ENCODE measurements at places on chromosomes 5 and 9.

GRCh38 chr5:113293068-113293974, 141.5 kb downstream of the TSSK1B start:
- peak; percentile 25 for DNase-seq
- peaks cover 21% of the 10 kb centered on the region for H3K4me1 ChIP-seq
- H3K27me3 ChIP-seq, result peaks cover 31% of the 10 kb centered on the region
- H3K36me3 ChIP-seq, result no peaks in the 10 kb centered on the region

GRCh38 chr9:5621327-5621726, 7.6 kb upstream of the RIC1 start:
- DNase-seq, result no peak
- H3K27me3 ChIP-seq, result no peaks in the 10 kb centered on the region
- no peak overlapping the region for H3K4me3 ChIP-seq

- H3K4me3 ChIP-seq, result no peak overlapping the region
- DNase-seq, result no peak
- H3K27ac ChIP-seq, result no peak overlapping the region
- H3K27me3 ChIP-seq, result no peaks in the 10 kb centered on the region
- no peaks in the 10 kb centered on the region for H3K36me3 ChIP-seq
Observed at GRCh38 chr9:81380504-81381359, 308.6 kb downstream of the TLE1 start.

- no peak overlapping the region for H3K4me3 ChIP-seq
- no peak overlapping the region for H3K27ac ChIP-seq
- H3K4me1 ChIP-seq, result no peaks in the 10 kb centered on the region
Observed at GRCh38 chr5:136424835-136425584, 59.7 kb upstream of the TRPC7 start.

GRCh38 chr5:87154191-87154590, 113.5 kb upstream of the RASA1 start:
- no peak for DNase-seq
- H3K4me3 ChIP-seq, result no peak overlapping the region
- no peaks in the 10 kb centered on the region for H3K36me3 ChIP-seq
- no peak overlapping the region for H3K27ac ChIP-seq
- no peaks in the 10 kb centered on the region for H3K27me3 ChIP-seq

DNA sequence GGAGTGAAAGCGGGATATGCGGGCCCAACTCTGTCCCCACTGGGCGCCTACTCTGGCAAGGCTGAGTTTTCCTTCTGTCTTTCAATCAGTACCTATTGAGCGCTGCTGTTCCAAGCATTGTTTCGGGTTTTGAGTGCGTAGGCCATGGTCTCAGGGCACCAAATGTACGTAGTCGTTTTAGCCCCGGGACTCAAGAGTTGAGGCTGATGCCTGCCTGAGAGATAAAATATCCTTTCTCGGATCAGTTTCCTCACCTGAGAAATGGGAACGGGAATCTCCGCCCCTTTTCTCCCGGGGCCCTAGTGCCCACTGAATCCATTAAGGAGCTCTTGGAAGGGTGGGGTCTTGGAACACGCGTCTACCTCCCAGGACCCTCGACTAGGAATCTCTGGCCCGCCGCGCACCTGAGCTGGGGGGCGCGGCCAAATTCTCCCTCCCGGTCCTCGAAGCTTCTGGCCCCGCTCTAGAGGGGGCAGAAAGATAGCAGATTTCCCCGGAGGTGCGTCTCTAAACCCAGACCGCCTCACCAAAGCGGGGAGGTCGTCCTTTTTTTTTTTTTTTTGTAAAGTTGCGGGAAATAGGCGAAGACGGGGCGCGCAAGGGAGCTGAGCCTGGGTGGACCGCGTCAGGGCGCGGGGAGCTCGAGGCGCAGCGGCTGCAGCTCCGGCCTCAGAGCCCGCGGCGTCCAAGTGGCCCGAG, 494 bp upstream of the CXXC5 start:
- H3K36me3 ChIP-seq, result peaks cover 3% of the 10 kb centered on the region
- H3K27ac ChIP-seq, result no peak overlapping the region
- H3K4me3 ChIP-seq, result peak overlapping the region; percentile 98
- peak; percentile 44 for DNase-seq
- H3K27me3 ChIP-seq, result no peaks in the 10 kb centered on the region

DNA sequence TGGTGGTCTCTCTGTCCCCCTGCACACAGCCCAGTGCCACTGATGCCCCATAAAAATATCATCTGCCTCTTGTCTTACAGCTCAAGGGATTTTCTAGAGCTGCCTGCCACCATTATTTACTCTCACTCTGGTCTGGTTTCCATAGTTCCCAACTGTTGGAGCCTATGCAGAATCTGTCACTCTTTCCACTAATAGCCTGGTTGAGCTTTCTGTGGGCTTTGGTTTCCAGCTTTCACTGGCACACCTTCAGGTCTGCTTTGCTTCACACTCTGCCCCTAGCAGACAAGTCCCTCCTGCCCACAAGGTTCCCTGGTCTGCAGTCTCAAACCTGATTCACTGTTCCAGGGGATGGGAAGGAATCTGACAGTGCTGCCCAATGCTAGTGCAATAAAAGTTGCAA, 103.0 kb upstream of the FTMT start:
- no peak overlapping the region for H3K27ac ChIP-seq
- no peaks in the 10 kb centered on the region for H3K4me1 ChIP-seq
- H3K36me3 ChIP-seq, result no peaks in the 10 kb centered on the region
- H3K4me3 ChIP-seq, result no peak overlapping the region
- DNase-seq, result no peak

- peak; percentile 30 for DNase-seq
- no peak overlapping the region for H3K4me3 ChIP-seq
- H3K4me1 ChIP-seq, result peaks cover 4% of the 10 kb centered on the region
- H3K27ac ChIP-seq, result no peak overlapping the region
Observed at GRCh38 chr5:113507601-113508000, 5.9 kb upstream of the YTHDC2 start.

GRCh38 chr9:81598811-81599210, 90.5 kb downstream of the TLE1 start:
- no peak overlapping the region for H3K27ac ChIP-seq
- H3K27me3 ChIP-seq, result no peaks in the 10 kb centered on the region
- H3K4me1 ChIP-seq, result peaks cover 56% of the 10 kb centered on the region

DNA sequence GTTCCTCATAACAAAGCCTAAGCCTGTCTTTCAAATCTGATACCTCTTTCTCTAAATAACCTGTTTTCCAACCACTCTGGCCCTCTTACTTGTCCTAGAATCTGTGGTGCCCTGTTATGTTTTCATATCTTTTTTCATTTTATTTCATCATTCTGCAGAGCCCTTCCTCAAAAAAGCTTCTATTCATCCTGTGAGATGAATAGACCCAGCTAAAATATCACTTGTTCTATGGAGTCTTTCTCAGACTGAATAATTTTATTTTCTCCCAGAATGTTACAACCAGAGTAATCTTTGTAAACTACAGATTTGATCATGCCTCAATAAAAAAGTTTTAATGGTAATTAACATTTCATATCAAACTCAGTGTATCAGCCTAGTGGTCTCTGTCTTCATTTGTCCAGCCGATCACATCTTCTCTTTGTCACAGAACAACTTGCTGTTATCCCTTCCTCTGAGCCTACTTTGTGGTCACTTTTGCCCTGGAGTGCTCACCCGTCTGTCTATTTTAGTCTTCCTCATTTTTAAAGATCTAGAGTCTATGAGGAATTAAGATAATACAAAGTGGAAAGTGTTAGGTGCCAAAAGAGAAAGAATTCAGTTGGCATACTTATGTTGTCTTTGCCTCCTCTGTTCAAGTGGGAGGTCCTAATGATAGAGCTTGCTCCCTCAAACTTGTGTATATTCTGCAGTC, 77.8 kb downstream of the ZCCHC7 start:
- H3K36me3 ChIP-seq, result peaks cover 3% of the 10 kb centered on the region
- peak overlapping the region; percentile 87 for H3K27ac ChIP-seq
- no peaks in the 10 kb centered on the region for H3K27me3 ChIP-seq
- peaks cover 80% of the 10 kb centered on the region for H3K4me1 ChIP-seq
- no peak overlapping the region for H3K4me3 ChIP-seq
- peak; percentile 35 for DNase-seq

GRCh38 chr9:123657099-123657498, 272.8 kb downstream of the DENND1A start:
- DNase-seq, result no peak
- no peaks in the 10 kb centered on the region for H3K27me3 ChIP-seq
- peaks cover 3% of the 10 kb centered on the region for H3K36me3 ChIP-seq

DNA sequence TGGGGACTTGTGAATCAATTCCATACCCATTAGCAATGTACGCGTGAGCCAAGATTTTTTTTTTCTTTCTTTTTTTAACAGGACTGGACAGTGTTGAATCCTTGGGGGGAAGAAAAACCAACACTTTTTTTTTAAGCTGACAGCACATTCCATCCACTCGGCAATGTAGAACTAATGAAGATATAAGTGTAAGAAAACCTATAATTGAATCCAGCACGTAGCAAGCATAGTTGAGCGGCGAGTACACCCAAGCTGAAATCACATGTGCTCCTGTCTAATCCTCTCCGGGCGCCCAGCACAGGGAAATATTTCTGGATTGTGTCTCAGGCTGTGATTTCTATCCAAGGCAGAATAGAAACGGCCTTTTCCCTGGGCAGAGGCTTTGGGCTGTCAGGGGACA, 118.2 kb downstream of the BOD1 start:
- H3K27me3 ChIP-seq, result no peaks in the 10 kb centered on the region
- no peak for DNase-seq
- no peak overlapping the region for H3K4me3 ChIP-seq
- H3K27ac ChIP-seq, result no peak overlapping the region
- H3K4me1 ChIP-seq, result no peaks in the 10 kb centered on the region

GRCh38 chr5:139543423-139543991, 17.6 kb upstream of the UBE2D2 start:
- no peaks in the 10 kb centered on the region for H3K36me3 ChIP-seq
- no peaks in the 10 kb centered on the region for H3K27me3 ChIP-seq
- peaks cover 6% of the 10 kb centered on the region for H3K4me1 ChIP-seq
- H3K4me3 ChIP-seq, result peak overlapping the region; percentile 61

DNA sequence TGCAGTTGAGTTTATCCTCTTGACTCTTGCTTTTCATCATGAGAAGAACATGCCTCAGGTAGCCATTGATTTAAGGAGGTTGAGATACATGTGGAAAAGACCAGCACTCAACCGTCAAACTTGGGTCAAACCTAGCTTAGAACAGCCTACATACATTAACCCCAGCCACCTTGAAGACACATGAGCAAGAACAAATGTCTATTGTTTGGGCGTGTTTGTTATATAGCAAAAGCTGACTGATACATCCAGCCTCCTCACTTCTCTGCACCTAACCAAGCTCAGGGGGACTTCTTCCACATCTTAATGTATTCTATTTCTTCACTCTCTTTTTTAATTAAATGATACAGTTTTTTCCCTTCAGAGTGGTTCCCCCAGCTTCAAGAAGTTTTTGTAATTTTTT, 28.7 kb downstream of the DRD1 start:
- H3K4me3 ChIP-seq, result no peak overlapping the region
- no peak for DNase-seq
- no peaks in the 10 kb centered on the region for H3K4me1 ChIP-seq
- no peaks in the 10 kb centered on the region for H3K36me3 ChIP-seq
- H3K27ac ChIP-seq, result no peak overlapping the region
- no peaks in the 10 kb centered on the region for H3K27me3 ChIP-seq

DNA sequence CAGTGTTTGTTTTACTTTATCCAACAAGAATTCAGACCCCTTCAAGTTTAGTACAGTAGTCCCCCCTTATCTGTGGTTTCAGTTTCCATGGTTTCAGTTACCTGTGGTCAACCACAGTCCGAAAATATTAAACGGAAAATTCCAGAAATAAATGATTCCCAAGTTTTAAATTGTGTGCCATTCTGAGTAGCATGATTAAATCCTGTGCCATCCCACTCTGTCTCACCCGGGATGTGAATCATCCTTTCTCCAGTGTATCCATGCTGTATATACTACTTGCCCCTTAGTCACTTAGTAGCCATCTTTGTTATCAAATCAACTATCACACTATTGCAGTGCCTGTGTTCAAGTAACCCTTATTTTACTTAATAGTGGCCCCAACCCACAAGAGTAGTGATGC, 153.8 kb upstream of the RASA1 start:
- no peak overlapping the region for H3K27ac ChIP-seq
- H3K4me1 ChIP-seq, result peaks cover 19% of the 10 kb centered on the region
- no peaks in the 10 kb centered on the region for H3K36me3 ChIP-seq
- H3K27me3 ChIP-seq, result no peaks in the 10 kb centered on the region

DNA sequence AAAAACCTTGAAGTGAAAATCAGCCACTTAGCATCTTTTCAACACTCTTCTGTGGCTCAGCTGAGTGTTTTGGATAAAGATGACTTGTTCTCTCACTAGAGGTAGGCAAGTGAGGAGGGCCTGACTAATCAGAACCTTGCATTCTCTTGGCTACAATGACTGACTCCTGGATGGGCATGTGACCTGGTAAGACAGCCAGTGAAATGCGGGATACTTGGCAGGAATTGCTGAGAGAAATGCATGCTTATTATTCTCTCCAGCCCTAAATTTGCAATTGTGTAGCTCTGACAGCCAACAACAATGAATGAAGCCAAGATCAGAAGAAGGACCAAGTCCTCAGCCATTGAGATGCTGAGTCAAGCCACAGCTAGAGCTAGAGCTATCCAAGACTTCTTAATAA, 490.5 kb upstream of the ZNF608 start:
- H3K27me3 ChIP-seq, result no peaks in the 10 kb centered on the region
- H3K36me3 ChIP-seq, result no peaks in the 10 kb centered on the region
- no peak overlapping the region for H3K4me3 ChIP-seq
- no peaks in the 10 kb centered on the region for H3K4me1 ChIP-seq
- DNase-seq, result no peak
- H3K27ac ChIP-seq, result no peak overlapping the region

DNA sequence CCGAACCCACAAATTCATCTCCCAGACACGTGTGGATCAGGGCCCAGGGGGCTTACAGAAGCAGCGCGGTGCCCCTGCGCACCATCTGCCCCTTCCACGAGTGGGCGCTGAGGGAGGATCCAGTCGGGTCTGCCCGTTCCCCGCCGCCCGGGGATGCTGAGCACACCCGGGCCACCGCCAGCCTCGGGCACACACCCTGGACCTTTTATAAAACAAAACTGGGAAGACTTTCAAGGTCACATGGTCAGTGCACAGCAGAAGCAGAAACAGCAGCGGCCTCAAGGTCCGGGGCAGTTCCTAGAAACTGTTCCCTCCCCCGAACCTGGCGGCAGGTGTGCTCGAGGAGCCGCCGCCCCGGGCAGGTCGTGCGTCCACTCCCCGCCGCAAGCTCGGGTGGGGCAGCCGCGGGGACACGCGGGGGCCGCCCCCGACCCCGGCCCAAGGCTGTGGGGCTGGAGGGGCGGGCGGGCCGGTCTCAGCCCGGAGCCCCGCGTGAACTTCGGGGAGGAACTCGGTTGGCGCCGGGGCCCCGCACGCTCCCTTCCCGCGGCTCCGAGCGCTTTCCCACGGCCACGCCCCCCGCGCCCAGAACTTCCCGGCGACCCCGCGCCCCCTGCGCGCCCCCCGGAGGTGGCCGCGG, 633 bp upstream of the PPP1R26 start:
- H3K27me3 ChIP-seq, result no peaks in the 10 kb centered on the region
- DNase-seq, result peak; percentile 47
- peak overlapping the region; percentile 24 for H3K4me3 ChIP-seq
- no peak overlapping the region for H3K27ac ChIP-seq
- H3K36me3 ChIP-seq, result no peaks in the 10 kb centered on the region

DNA sequence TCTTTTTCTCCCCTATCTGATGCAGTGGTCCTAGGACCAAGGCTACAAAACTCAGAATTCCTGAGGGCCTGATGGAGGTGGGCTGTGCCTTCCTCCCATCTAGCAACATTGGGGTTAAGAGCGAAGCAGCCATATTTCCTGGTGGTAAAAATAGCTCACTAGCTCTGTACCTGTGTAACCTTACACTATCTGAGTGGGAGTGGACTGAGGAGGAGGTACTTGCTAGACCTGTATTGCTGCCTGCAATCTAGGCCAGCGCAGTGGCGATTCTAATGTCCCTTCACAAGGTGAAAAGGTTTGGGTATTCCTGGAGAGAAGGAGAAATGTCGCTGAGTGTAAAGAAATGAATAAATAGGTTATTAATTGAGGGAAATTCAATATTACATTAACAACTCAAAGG, 80.2 kb upstream of the LIFR start:
- H3K27ac ChIP-seq, result no peak overlapping the region
- H3K27me3 ChIP-seq, result no peaks in the 10 kb centered on the region
- no peak overlapping the region for H3K4me3 ChIP-seq
- no peak for DNase-seq
- H3K4me1 ChIP-seq, result no peaks in the 10 kb centered on the region
